ENCODE measurements at places on chromosomes 16 and 17.

GRCh38 chr16:87228363-87228762 lies 88.8 kb downstream of the C16orf95 start:
- no peaks in the 10 kb centered on the region for H3K36me3 ChIP-seq
- DNase-seq: no peak
- peaks cover 10% of the 10 kb centered on the region for H3K4me1 ChIP-seq
- no peak overlapping the region for H3K27ac ChIP-seq

GRCh38 chr17:18158022-18158600 lies 25.5 kb upstream of the ALKBH5 start:
- peak overlapping the region; percentile 61 for H3K27ac ChIP-seq
- peak; percentile 93 for DNase-seq
- H3K4me3 ChIP-seq: peak overlapping the region; percentile 32

DNA sequence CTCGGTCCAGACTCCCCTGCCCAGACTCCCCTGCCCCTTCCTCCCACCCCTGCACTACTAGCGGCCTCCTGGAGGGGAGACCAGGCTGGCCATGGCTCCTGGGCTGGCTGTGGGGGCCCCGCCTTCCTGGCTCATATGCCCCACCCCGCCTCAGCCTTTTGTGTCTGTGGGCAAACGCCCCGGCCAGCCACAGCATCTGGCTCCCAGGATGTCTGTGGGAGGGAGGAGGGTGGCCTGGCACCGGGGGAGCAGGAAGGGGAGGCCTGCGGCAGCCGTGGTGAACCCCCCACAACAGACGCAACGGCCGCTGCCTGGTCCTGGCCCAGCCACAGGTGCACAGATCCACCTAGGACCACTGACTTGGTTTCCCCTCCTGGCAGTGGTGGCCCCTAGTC lies 32.9 kb downstream of the BAHCC1 start:
- H3K4me1 ChIP-seq: peaks cover 57% of the 10 kb centered on the region
- no peaks in the 10 kb centered on the region for H3K36me3 ChIP-seq
- no peak for DNase-seq
- no peaks in the 10 kb centered on the region for H3K27me3 ChIP-seq
- no peak overlapping the region for H3K4me3 ChIP-seq

DNA sequence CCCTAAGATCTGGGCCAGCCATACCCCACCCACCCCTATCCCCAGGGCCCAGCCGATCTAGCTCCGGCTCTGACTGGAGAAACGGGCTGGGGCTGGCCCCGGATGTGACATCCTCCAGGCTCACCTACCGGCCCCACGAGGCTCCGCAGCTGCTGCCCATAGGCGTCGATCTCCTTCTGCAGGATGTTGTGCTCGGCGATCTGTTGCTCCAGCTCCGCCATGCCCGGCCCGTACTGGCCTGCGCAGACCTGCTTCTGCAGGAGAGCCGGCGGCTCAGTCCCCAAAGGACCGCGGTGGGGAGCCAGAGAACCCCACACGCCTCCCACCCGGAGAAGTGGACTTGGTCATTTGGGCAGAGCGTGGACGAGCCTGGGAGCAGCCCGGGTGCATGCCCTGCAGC lies 4.8 kb downstream of the EVPL start:
- H3K27me3 ChIP-seq: peaks cover 11% of the 10 kb centered on the region
- no peak overlapping the region for H3K4me3 ChIP-seq
- H3K27ac ChIP-seq: no peak overlapping the region
- DNase-seq: no peak
- no peaks in the 10 kb centered on the region for H3K4me1 ChIP-seq
- no peaks in the 10 kb centered on the region for H3K36me3 ChIP-seq
